ENCODE measurements at places on chromosomes 2 and 18.

GRCh38 chr2:221100467-221101089 lies 471.5 kb downstream of the EPHA4 start:
- DNase-seq = no peak

GRCh38 chr2:218425531-218425930 lies 6.6 kb downstream of the VIL1 start:
- no peak for DNase-seq

- no peak for DNase-seq
Measured at GRCh38 chr2:210522399-210522798, 34.0 kb upstream of the CPS1 start.

DNA sequence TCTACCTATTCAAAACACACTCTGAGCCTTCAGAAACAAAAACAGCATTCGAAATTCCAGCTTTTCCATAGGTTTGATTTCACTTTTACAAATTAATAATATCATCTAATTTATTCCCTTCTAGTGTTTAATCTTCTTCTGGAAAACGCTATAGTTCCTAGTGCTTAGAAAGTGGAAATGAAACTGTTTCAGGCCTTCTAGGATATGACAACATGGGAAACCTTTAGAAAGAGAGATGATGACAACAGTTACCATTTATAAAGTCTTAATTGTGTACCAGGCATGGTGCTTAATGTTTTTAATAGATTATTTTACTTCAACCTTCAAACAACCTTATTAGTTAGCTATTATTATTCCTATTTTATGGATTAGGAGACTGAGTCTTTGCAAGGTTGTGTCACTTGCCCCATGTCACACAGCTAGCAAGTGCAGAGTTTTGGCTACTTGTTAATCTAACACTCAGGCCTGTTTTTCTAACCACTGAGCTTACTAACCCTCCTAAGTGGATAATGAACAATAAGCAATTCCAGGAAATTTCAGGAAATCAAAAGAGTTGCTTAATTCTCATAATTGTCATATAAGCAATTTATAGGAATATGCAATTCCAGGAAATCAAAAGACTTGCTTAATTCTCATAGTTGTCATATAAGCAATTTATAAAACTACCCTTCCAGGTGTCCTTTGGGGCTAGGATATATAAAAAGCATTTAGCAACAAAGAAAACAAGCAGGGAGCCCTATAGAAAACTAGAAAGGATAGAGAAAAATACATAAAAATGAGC lies 206.0 kb downstream of the ZNF521 start:
- no peak for DNase-seq

- peak; percentile 39 for DNase-seq
Measured at GRCh38 chr2:126656431-126657147, 631 bp downstream of the GYPC start.

GRCh38 chr2:133768256-133768655 lies 200.0 kb upstream of the NCKAP5 start:
- no peak for DNase-seq

DNA sequence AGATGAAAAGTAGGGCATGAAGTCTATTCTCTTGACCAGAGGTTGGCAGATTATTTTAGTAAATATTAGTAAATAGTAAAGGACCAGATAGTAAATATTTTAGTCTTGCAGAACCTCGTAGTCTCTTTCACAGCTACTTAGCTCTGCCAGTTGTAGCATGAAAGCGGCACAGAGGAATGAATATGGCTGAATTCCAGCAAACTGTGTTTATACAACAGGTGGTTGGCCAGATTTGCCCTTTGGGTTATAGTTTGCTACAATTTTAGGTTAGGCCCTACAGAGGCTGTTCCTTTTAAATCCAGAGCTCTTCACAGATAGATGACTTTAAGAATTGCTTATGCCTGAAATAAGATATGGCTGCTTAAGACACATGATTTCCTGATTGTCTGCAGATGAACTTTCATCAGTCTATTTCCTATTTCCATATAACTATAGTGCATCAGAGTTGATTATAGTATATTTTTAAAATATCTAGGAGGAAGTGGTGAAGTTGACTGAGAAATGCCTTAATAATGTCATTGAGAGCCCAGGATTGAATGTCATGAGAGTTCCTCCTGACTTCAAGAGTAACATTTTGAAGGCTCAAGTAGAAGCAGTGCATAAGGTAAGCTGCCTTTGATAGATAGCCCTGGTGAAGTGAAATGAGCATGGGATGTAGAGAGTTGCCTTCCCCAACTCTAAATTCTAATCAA lies 80.5 kb downstream of the TMEM185B start:
- DNase-seq = no peak

DNA sequence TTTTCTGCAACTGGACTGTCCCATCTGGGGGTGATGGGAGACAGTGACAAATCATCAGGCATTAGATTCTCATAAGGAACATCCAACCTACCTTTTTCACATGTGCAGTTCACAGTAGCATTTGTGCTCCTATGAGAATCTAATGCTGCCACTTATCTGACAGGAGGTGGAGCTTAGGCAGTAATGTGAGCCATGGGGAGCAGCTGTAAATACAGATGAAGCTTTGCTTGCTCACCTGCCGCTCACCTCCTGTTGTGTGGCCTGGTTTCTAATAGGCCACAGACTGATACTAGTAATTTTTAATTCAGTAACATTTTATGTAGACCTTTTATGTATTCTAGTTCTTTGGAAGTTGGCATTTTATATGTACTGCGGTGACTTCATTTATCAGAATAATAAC lies 180.1 kb upstream of the SPOPL start:
- DNase-seq = no peak

DNA sequence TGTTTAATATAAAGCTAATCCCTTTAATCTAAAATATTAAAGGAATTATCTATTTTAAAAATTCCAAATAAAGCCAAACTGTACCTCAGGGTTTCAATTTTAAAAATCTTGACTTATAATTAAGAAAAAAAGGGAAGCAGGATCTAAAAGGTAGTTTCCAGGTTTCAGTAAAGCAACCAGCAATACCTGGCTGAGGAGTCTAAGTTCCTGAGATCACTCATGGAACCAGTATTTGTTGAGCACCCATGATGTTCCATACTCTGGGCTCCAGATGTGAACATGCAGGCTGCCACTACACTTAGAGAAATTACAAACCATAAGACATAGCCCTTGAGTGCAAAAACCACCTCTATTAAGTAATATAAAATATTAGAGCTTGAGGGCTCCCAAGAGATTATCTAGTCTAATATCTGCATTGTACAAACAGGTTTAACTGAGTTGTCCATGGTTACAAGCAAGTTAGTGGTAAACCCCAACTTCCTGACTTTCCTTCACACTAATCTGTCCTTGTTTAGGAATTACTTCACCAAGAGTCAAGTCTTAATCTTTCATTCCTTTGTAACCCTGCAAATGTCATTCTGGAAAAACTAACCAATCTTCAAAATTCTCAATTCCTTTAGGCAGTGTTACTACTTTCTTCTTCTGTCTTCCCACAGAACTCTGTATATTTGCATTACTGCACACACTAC lies 49.2 kb downstream of the CLASP1 start:
- DNase-seq = no peak

- no peak for DNase-seq
Measured at GRCh38 chr2:33522576-33522975, 46.1 kb downstream of the RASGRP3 start.

DNA sequence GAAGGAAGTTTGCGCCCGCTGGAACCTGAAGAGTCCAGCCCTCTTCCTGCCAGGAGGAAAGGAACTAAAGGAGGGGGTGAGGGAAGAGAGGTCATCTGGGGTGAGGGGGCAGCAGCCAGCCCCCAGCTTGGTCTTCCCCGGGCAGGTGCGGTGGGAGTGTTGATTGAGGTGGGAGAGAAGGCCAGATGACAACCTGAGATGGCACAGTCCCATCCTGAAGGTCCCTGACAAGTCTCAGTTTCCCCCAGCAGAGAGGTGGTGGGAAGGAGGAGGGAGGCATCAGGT lies 240.9 kb downstream of the HAUS1 start:
- no peak for DNase-seq

GRCh38 chr2:54015798-54016699 lies 45.3 kb upstream of the PSME4 start:
- DNase-seq = no peak

DNA sequence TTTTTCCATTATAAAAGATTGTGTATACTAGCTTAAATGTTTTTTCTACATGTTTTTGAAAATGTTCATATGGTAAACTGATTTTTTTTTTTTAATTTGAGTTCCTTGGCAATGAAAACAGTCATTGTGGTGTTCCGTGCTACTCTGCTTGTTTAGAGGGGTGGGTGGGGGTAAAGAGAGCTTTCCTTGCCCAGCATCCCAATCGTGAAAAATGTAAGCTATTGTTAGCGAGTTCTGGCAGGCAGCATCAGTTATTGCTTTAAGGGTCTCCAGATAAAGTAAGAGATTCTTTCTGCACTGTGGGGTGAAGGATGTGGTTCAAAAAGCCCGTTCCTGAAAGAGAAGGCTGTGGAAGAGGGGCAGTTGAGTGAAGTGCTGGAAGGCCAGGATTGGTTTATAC lies 118.4 kb downstream of the TANC1 start:
- no peak for DNase-seq

DNA sequence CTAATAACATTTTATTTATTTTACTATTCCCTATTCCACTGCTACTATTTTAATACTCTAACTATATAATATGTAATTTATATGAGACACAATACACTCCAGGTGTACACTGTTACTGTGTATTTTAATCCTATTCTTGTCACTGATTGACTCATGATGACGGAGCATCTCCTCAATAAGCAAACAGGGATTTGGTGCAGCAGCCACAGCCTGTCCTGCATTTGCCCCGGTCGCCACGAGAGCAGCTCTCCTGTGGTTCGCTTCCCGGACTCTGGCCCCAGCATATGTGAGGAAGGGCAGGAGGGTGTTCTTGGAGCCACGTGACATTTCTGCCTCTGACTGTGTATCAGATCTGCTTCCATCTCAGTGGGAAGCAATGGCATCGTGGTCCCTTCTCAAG lies 74.1 kb upstream of the PXDN start:
- no peak for DNase-seq
